ENCODE measurements at places on chromosomes 3 and 15.

- no peak for DNase-seq
Measured at GRCh38 chr3:140170612-140171011, 235.6 kb downstream of the CLSTN2 start.

- no peak for DNase-seq
Measured at GRCh38 chr3:89059211-89059925, 48.1 kb upstream of the EPHA3 start.

DNA sequence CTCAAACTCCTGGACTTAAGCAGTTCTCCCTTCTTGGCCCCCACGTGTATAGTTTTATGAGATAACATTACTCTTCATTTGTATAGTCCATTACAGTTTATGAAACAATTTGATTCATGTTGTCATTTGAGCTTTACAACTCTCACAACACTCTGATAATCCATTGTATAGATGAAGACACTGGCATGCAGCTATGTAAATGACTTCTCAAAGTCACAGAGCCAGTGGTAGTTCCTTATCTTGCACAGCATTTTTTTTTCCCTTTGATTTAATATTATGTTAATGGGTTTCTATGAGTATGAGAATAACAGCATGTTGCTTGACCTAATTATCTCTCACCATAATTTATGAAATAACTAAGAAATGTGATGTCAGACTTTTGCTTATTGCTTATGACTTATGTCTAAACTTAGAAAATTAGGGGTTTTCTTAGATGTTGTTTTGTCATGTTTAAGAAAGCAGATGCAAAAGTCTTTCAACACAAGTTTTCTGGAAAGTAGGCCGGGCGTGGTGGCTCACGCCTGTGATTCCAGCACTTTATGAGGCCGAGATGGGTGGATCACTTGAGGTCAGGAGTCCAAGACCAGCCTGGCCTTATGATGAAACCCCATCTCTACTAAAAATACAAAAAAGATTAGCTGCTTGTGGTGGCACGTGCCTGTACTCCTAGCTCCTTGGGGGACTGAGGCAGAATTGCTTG, 13.3 kb downstream of the VPS8 start:
- DNase-seq, result no peak

DNA sequence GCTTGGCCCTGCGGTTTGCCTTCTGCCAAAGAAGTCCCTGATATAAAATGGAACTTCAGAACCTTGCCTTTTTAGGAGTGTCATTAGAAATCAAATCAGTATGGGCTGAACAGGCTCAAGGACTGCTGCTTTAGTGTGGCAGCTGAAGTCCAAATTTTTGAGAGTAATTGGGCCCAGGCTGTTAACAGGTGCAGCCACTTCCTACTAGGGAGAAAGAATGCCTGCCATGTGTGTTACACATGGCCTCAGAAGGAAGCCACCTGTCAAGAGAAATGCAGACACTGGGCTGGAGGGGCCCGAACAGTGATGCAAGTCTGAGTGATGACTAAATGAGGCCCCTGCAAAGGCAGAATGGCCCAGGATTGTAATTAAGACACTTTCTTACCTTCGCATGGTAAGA, 786.7 kb upstream of the CFAP20DC start:
- DNase-seq, result no peak

- no peak for DNase-seq
Measured at GRCh38 chr15:62124176-62124972, 40.7 kb downstream of the C2CD4B start.

DNA sequence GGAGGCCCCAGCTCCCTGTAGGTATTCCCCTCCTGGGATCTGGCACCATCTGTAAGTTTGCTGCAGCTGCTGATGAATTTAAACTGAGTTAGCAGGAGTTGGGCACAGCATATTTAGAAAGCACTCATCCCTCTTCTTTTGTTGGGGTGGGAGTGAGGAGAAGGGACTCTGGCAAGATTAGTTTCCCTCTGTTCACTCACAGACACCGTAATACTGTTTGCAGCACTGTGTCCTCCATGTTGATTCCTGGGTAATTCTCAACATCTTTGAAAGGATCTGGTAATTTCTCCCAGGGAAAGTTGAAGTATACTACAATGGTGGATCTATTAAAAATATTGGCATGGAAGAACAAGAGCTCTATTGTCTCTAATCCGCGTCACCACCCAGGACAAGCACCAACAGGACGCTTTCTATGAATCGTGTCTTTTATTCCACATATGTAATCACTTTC, 173.3 kb downstream of the RBMS3 start:
- no peak for DNase-seq

- DNase-seq, result no peak
Measured at GRCh38 chr3:124607163-124607562, 123.1 kb upstream of the UMPS start.

DNA sequence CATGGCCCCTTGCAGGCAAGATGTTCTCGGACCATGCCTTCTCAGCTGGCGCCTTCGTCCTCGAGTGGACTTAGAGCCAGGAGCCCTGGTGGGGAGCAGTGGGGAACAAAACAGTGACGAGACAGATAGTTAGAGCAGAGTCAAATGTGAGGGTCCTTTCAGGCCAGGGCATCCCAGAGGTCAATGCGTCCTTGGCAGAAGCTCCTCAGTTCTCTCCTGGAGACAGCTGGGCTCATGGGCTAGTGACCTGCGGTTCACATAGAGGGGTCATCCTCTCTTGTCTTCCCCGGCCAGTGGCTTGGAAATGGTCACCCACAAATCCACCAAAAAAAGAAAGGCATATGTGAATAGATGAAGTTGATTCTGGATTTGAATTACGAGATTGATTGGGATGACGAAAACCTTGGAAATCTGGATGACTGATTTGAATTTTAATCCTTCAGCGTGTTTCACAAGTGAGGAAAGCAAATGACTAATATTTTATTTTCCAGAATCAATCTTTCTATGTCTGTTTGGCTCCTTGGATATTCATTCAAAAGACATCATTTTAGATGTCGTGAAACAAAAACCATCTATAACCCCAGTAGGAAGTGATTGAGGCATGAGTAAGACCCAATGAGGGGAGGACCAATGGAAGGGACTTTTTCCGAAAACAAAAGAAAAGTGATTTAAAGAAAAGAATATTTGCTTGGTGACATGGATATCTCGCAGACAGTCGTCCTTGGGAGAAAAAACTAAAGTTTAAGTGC, 84.5 kb downstream of the ASB7 start:
- no peak for DNase-seq

GRCh38 chr15:26891448-26892181, 24.8 kb downstream of the GABRA5 start:
- DNase-seq, result peak; percentile 61

DNA sequence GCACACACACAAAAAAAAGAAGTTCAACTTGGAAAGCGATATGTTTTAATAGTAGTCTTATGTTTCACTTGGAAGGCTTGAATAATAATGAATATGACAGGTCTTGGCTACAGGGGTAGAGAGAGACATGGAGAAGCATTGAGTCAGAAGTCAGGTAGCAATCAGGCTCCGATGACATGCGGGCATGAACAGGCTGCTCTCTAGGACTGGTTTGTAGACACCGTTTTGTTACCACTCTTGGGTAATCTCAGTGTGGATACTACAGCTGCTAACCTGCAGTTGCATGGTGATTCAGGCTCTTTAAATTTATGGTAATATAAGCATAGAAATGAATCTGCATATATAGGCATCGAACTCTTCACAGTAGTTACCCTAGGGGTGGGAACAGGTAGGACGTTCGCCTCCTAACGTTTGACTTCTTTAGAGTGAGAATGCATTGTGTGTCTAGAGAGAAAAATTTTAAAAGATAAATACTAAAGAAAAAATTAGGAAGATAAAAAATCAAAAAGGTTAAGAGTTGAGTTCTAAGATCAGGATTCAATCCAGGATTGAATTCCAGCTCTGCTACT, 241.6 kb upstream of the KBTBD8 start:
- DNase-seq, result no peak

GRCh38 chr3:20052851-20053250, 12.6 kb downstream of the KAT2B start:
- DNase-seq, result no peak

GRCh38 chr15:67165254-67166253, 88.9 kb downstream of the AAGAB start:
- DNase-seq, result peak; percentile 92

DNA sequence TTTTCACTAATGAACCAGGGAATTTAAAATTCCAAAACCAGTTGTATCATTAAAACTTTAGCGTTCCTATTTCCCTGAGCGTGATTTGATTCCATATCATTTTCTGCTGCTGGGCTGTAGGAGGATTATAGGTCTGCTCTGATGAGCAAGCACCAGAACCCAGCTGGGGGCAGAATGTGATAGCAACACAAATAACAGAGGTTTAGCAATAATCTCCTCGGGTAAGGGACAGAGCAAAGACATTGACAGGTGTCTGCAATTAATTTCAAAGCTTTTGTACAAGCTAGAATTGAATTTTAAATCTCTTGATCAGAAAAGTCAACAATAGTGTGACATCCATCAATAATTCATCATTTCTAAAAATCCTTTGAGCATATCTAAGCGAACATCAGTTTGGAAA, 163.4 kb upstream of the RAP2B start:
- DNase-seq, result no peak

- DNase-seq, result no peak
Measured at GRCh38 chr15:76337059-76337695, 604 bp downstream of the ISL2 start.

- no peak for DNase-seq
Measured at GRCh38 chr15:48119277-48119676, 1.5 kb upstream of the SLC24A5 start.

GRCh38 chr3:58572013-58572633, 5.1 kb downstream of the FAM107A start:
- DNase-seq, result no peak

- no peak for DNase-seq
Measured at GRCh38 chr3:119630880-119631329, 29.5 kb downstream of the POPDC2 start.

GRCh38 chr3:51646091-51646490, 25.0 kb upstream of the TEX264 start:
- no peak for DNase-seq

DNA sequence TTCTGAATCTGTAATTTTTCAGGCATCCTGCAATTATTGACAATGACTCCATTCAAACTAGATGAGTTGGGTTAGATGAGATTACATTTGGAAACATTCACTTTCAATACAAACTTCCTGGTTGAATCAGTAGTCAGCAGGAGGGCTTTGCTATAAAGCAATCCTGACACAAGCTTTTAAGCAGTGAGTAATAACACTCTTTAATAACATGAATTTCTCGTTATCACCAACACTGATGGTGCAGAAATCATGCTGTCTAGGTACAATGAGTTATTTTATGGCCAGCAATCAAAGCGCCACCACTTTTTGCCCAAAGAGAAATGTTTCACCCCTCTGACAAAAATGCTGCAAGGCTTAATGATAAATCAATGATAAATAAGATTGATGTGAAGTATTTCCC, 474.8 kb upstream of the CNTN4 start:
- no peak for DNase-seq

DNA sequence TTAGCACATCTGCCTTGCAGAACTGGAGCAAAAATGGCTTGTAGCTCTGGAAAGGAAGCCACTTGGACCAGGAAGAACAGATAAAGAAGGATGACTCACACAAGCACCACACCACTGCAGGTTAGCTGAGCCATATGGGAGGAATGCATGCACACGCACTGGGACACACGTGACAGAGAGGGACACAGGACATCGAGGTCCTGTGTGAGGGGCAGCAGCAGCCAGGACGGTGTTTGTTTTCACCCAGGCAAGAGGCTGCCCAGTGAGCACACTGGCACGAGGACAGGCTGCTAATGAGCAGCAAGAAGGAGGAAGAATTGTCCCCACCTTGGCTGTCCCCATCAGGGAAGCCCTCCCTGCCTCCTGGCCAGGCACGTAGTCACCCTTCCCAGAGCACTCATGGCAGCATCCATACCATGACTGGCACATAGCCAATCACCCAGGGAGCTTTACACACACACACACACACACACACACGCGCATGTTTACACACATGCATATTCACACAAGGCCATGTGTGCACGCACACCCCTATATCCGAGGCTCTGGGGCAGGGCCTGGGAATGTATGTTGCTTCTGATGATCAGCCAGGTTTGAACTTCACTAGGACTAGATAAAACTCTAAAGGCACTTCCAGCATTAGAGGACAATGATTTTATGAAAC, 24.0 kb upstream of the SPTBN5 start:
- DNase-seq, result no peak

DNA sequence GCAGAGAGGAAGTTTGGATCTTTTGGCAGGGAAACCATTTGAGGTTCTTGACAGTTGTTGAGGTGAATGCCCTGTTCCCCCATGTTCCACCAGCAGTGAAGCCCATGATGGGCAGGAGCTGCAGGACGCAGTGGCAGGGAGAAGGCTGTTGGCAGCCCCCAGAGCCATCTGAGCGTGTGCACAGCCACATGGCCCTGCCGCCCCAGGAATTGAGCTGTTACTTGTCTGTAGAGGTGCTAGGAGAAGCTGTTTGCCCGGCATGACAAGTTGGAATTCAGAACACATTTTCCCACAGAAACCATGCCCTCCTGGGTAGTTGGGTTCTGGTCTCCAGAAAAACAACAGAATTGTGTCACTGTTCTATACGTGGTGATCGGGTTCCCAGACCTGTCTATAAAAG, 218.2 kb upstream of the NR2E3 start:
- DNase-seq, result no peak

DNA sequence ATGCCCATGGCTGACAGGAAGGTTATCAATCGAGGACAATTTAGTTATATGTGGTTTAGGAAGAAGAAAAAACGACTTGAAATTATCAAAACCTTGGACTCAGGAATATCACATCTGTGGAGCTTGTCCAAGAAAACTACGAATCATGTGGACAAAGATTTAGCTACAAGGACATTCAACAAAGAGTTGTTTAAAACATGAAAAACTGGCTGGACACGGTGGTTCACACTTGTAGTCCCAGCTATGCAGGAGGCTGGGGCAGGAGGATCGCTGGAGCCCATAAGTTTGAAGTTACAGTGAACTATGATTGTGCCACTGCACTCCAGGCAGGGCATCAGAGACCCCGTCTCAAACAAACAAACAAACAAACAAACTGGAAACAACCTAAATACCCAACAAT, 142.4 kb downstream of the MAGI1 start:
- DNase-seq, result no peak

GRCh38 chr3:38348903-38349302, 2.3 kb downstream of the XYLB start:
- no peak for DNase-seq

- DNase-seq, result no peak
Measured at GRCh38 chr3:127172211-127172610, 20.7 kb upstream of the PRR23E start.

- DNase-seq, result no peak
Measured at GRCh38 chr3:136637176-136637575, 115.0 kb downstream of the STAG1 start.
